ENCODE measurements at places on chromosomes 12 and 14.

DNA sequence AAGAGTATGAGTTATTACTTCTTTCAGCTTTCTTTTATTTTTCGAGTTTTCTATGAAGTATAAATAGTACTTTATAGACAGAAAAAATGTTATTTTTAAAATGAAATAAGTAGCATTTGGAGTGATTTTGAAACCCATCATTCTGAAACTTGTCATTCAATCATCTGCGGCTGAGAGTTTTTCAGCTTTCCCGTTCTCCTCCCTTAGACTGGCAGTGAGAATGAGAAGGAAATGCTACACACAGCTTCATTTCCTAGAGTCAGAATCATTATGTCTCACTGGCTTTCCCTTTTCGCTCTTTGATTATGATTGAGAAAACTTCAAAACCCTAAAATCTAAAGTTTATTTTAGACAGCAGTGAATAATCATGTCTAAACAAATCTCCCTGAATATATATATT lies 33.7 kb upstream of the GNPNAT1 start:
- no peak for DNase-seq

- no peak for DNase-seq
Measured at GRCh38 chr14:68239988-68240771, 420.6 kb downstream of the RAD51B start.

DNA sequence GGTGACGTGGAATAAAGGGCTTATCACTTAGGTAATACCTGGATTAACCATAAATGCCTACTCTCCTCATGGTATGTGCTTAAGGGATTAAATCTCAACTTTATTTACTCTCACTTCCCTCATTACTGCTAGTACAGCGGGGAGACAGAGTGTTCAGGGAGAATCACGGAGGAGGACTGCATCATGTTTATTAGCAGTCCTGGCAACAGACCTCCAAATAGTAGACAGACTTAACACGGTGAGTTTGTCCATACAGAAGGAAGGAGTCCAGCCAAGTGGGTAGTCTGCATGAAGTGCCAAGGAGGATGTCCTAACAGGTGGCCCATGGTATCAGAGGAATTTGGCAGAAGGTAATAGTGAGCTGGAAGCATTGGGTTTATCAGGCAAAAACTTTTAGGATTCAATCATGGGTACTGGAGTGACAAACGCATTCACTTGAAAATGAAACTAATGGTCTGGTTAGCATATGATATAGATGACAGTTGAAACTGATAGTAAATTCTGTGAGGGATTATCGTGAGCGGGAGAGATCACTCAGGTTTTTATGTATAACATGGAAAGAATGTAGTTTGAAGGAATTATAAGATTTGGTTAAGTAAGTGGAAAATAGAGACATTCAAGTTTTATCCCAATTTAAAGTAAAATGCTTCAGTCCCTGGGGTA lies 471.8 kb downstream of the TMEM117 start:
- DNase-seq, result no peak

- no peak for DNase-seq
Measured at GRCh38 chr12:65495233-65495632, 216.8 kb downstream of the MSRB3 start.

DNA sequence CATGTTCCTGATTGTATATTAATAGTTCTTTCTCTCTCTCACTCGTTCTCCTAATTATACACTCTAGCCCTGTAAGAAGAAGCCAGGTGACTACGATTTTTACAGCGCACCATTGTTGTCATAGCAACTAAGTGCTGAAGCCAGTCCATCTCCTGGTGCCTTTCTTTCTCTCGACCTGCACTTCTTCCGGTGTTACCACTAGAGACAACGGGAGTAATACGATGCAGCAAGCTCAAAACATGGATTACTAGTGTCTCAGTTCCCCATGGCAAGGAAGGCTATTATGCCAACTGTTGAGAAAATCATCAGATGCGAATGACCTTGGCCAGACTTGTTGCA lies 40.8 kb upstream of the DCD start:
- DNase-seq, result no peak
